Kidney epithelial cell (primary cell): ENCODE measurements at places on chromosomes 6 and 20. TPM values are rescaled to one million over a fixed set of nuclear protein-coding genes. Genes with fewer than 3 reads are reported as not detected.

GRCh38 chr6:80179695-80180094, 73.2 kb downstream of the BCKDHB start:
- DNase-seq = no peak

DNA sequence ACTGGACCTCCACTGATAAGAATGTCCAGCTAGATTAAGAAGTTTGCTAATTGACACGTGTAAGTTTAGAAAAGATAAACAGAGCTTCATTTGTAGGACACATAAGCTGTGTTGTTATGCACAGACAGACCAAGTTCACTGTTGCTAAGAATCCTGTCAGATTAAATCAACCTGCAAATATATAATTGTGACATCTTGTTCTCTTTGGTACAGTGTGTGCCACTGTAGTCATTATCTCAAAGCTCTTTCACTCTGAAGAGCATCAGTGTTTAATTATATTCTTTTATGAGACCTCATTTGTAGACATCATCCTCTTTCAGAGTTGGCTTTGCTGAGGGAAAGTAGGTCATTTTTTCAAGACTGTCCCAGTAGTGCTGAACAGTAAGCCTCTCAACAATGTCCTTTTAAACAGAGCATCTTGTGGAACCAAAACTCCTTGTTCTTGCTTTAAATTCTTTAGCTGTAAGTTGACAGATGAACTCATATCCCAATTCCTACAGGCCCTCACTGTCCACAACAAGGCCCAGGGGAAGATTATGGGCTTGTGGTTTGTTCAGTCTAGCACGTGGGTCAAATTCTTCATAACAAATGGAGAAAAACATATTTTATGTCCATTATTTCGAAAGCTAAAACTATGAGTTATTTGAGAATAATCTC, 252.4 kb downstream of the HDGFL1 start:
- no peak for DNase-seq

- no peak for DNase-seq
Observed at GRCh38 chr6:12105271-12105670, 93.2 kb downstream of the HIVEP1 start.

DNA sequence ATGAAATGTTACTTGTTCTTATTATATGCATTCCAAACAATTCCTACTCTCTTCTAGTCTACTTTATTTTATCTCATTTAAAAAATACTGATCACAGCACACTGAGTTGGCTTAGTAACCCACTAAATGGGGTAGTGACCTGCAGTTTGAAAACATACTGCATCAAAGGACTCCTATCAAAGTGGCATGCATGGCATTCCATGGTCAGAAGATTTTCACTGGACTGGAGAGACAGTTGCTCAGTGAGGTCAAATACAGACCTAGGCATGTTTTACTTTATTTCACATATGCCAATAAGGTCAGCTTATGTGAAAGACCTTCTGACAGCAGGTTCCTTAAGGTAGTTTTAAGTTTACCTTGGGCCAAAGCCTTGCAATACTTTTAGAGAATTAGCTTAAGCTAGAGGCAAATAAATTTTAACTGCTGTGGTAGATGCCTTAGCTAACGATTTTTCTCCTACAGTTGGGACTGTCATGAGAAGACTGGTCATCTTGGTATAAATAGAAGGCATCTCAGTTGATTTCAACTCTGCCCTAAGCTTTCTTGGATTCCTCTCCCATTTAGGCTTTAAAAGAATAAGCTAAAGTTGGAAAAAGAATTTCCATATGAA, 35.1 kb downstream of the TPD52L1 start:
- no peak for DNase-seq

GRCh38 chr6:160265869-160266476, 7.4 kb upstream of the SLC22A2 start:
- no peak for DNase-seq

Gene ZNF343
- total RNA-seq = 6.2 and 9.9 TPM in 2 replicates

Gene AVP
- total RNA-seq = not detected in 2 replicates
